ENCODE measurements at places on chromosomes 7 and 10. TPM values are rescaled to one million over a fixed set of nuclear protein-coding genes. Genes with fewer than 3 reads are reported as not detected.
A peak's percentile ranks its signal among the peaks of the same experiment; 100 is the strongest.

Gene RUFY2
- total RNA-seq, result 8.5 TPM

Gene CBLL1
- 48.9 TPM for total RNA-seq

Gene SYT15
- 1.4 TPM for total RNA-seq

Gene TUBB8
- not detected for total RNA-seq

Gene CYP2C18
- 0.68 TPM for total RNA-seq

Gene HHEX
- total RNA-seq, result 0.46 TPM

Gene HOXA5
- total RNA-seq, result not detected

- no peak for DNase-seq
Measured at GRCh38 chr10:824946-825345, 106.6 kb downstream of the LARP4B start.

DNA sequence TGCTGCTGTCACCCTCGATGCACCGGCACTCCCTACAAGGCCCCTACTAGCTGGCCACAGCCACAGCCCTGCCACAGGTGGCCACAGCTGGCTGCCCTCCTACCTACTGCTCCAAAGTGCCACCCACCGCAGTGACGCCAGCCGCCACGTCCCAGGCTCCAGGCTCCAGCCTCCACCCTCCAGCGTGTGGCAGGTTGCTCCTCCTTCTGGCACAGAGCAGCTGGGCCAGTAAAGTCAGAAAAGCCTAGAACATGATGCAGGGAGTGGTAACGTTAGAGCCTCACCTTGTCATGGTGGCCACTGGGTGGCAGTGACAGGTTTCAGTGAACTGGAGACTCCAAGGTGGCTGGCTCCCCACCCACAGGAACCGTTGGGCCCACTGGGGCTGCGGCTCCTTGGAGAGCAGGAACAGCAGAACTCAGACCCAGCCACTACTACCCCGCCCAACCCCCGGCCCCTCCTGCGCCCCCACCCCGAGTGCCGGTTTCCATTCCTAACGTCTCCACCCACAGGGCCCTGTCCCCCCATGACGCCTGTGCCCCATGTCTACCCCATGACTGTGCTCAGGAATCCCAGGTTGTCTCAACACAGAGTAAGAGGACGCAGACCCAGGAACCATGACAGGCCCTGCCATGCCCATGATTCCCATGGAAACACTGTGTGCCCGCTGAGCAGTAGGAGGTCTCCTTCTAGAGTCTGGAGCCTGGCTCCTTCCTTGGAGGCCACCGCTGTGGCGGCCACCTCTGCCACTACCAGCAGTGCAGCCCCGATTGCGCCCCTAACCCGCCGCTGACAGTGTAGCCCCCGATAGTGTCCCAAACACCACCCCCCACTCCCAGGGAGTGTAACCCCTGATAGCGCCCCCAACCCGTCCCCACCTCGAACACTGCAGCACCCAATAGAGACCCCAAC is 52.3 kb upstream of the ZNF33B start:
- DNase-seq, result no peak

DNA sequence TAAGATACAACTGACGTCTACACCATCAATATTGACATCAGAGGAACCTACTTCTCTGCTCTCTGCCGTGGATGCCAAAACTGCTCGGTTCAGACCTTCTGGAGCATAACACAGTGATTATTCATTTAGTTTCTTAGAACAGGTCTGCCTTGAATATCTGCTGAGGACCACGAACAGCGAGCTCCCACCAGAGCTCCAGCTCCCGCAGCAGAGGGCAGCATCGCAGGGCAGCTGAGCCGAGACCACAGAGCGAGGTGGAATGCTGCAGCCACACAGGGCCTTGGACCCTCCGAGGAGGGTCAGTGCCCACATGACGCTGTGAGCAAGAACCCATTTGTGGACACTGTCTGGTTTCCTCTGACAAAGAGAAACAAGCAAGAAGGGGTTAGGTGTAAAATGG is 6.8 kb downstream of the VIPR2 start:
- no peak for DNase-seq

DNA sequence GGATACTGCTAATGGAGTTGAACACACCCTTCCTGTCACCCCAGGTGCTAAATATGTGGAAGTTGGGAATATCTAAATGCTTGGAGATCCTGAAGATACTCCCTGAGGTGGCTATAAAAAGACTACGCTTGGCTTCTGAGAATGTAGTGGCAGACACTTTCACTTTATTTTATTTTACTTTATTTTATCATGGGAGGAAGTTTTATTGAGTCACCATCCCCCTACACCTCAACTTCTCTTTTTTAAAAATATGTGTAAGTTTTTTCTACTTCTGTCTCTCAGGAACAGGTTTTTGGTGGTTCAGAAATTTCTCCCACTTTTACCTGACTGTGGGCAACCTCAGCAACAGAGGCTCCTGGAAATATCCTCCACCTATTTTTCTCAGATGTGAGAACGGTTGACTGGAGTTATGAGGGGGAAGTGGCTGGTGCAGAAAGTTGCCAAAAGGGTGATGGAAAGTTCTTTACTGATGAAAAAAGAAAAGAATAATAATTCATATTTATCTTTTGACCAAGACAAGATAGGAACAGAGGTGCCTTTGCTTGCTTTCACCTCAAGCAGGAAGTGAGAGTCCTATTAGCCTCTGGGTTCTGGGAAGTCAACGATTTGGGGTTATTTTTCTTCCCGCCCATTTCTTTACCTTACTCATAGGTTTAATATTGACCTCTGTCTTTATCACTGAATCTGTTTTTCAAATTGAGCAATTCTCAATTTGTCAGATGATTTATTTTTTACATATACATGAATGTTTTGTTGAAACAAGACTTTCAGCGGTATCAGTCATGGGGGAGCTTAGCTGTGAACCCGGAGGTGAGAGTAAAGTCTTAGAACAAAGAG is 103.6 kb downstream of the AHR start:
- no peak for DNase-seq

DNA sequence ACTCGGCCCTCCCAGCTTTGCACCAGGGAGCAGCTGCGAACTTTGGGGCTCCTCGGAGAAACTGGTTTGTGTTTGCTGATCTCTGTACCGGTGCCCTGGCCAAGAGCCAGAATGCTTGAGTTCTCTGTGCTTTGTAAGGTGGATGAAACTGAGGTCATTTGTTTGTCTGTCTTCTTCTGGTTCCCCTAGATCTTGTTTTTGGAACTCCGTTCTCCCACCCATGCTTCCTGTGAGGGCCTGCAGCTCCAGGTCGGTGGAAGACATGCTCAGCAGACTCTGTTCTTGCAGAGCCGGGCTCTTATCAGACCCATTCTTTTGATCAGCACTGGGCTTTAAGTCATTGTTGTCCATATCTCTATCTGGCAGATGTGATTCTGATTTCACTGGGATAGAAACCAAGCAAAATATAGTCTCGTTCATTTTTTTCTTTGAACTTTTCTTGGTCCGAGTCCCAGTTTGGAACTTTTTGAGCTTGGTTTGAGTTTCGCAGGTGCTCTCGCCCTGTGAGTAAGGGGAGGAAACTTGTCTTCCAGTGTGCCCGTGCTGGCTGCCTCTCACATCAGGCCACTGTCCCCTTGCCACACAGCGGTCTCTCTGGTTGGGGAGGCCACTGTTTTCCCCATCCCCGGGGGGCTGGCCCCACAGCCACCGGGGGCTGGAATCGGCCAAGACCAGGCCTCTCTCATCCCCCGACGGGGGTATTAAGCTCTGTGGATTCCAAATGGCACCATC is 31.2 kb downstream of the JCAD start:
- peak; percentile 21 for DNase-seq
